ENCODE measurements at places on chromosomes 6 and 20.

GRCh38 chr20:43388268-43389002, 69.3 kb upstream of the SRSF6 start:
- DNase-seq: no peak

- DNase-seq: no peak
These were observed 50.2 kb downstream of the FYN start for GRCh38 chr6:111823012-111823411.

DNA sequence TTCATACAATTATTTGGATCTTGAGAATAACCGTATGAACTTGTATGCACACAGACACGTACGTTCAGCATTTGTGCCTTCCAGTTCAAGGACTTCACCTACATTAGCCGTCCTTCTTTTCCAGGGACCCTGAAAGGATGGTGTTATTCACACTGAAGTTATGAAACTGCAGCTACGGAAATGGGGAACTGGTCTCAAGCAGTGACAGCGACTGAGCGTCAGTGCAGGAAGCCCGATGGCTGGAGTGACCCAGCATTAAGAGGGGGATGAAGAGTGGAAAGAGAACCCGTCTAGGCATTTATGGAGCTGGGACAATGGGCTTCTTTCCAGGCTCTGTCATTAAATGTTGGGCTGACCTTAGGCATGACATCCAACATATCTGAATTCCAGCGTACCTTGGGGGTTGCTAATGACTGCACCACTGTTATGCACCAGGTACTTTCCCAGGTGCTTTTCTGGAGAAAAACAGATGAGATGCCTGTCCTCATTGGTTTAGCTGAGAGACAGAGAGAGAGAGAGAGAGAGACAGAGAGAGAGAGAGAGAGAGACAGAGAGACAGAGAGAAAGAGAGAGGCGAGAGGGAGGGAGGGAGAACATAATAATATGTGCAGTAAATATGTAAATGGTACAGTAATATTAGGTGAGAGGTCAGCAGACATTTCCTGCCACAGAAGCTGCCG, 204.7 kb upstream of the EXOC2 start:
- DNase-seq: no peak

DNA sequence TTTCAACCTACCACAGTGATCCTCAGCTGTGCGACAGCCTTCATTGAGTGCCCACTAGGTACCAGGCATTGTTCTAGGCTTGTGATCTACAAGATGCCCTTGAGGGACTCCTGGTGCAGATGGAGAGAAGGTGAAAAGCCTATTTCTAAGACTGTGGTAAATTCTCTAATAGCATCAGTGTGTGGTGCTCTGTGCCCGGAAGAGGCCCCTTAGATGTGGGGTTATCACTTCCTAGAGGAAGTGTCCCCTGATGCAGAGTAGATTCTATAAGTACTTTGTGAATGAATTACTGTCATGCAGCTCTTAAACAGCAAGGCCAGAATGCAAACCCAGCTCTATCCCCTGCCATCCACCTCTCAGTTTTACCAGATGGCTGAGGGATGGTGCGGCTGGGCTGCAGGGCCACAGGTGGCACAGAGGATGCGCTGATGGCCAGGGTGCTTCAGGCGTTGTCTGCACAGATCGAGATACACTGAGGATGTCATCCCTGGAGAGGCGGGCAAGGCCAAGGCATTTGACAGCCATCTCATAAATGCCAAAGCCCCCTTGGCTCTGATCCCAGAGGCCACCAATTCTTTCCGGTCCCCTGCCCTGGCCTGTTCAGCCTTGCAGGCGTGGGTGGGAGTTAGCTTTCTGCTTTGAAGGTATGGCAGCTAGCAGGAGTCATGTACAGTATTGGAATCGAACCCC, 96.7 kb downstream of the TOX2 start:
- no peak for DNase-seq

GRCh38 chr20:47133809-47134456, 222.6 kb downstream of the ZMYND8 start:
- DNase-seq: no peak

- peak; percentile 26 for DNase-seq
These were observed 68.3 kb upstream of the BTBD3 start for GRCh38 chr20:11849270-11849915.

DNA sequence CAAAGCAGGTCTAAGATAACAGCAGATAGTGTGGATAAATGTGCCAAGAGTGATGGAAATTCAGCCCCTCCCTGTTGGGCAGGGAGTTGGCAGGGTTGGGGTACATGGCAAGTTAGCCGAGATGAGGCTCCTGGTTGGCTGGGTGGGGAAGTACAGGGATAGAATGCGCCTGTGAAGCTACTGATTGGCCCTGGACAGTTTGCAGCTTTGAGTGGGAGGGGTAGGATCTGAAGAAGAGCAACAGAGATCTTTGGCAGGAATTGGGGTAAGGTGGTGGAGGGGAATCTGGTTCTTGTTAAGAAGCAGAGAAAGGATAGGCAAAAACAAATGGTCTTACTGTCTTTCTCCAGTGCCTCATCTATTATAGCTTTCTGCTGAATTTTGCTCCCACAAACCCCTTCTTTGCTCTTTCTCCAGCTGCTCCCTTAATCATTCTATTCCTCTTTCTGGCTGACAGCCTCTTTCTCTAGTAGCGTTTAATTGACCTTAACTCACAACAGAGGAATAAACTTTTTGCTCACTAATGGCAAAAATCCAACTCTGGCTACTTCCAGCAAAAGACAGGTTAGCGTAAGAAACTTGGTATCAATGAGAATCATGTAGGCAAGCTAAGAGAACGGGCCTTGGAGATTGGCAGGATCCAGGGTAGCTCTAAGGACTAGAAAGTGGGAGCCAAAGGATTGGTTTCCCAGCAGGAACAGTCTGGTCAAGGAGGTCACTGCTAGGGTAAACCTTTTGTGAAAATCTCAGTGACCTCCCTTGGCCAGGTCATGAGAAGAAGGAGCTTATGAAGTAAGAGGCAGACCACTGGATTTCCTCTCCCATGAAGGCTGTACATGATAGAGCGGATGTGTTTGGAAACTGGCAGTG, 86.3 kb upstream of the CARMIL1 start:
- no peak for DNase-seq

DNA sequence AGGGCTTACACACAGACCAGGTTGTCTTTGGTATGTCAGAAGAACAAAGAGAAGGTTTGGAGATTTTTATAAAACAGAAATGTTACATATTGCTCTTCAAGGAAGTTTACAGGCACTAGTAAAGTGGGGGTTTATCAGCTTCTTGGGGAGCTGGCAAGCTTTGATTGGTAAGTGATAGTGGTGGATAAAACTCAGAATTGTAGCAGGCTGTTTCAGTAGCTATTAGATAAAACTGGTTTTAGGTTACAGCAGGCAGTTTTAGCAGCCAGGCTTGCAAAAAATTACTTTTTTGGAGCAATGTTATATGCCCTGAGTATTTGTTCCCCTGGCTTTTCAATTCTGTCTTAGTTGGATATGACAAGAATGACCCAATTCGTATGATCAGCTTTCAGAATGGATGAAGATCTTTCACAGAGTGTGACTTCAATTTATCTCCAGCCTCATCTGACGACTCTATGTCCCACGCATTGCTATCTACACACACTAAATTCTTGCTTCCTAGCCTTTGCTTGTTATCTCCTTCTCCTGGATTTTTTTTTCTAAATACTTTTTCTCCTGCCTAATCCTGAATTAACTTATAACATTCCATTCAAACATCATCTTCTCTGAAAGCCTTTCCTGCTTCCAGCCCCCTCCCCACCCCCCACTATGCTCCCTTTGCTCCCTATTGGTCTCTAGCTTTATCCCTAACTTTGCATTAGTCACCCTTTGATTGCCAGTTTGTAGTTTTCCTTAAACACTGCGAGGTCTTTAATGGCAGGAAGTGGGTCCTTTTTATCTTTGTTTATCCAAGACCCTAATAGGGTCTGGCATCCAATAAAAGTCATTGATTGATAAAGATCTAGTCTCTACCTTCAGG, 1.0 kb upstream of the TOMM34 start:
- DNase-seq: no peak

All from NCI-H2171 (cell line).